NB4 (cell line): ENCODE measurements at places on chromosomes 4 and X.

DNA sequence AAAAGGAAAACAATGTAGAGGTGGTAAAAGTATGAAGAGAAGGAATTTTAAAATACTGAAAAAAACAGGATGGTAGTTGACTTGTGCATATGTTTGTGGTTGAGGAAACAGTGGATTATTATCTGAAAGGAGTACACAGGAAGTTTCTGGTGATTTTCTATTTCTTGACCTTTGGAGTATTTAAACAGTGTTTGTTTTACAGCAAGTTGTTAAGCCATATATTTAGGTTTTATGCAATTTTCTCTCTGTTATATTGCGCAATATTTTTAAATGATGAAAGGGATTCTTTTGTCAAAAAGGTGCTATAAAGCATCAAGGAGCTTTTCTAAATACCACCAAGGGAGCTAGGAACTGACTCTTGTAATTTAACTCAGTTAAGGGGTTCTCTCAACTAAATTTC is 343.1 kb upstream of the MAOA start:
- no peak for DNase-seq

GRCh38 chr4:128846063-128846462 is 36.6 kb downstream of the JADE1 start:
- no peak for DNase-seq

GRCh38 chr4:89898304-89898716 is 3.7 kb downstream of the MMRN1 start:
- DNase-seq = no peak

DNA sequence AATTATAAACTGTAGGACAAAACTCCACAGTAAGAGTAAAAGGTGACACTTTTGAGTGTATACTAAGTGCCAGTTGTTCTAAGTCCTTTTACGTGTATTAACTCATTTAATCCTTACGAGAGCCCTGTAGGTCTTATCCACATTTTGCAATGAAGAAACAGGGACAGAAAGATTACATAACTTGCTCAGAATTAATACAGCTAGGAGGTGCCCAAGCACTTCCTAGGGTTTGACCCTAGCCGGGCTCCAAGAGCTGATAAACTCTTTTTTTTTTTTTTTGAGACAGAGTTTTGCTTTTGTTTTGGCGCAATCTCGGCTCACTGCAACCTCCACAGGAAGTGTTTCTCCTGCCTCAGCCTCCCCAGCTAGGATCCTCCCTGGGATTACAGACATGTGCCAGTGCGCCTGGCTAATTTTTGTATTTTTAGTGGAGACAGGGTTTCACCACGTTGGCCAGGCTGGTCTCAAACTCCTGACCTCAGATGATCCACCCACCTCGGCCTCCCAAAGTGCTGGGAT is 110.4 kb downstream of the UBE2K start:
- DNase-seq = peak; percentile 67

- DNase-seq = no peak
These were observed 16.1 kb downstream of the TMEM175 start for GRCh38 chr4:948101-948935.

GRCh38 chr4:161256172-161256571 is 907.6 kb downstream of the FSTL5 start:
- no peak for DNase-seq

GRCh38 chr4:118076958-118077766 is 42.9 kb downstream of the NDST3 start:
- peak; percentile 60 for DNase-seq

GRCh38 chrX:131704136-131704695 is 160.3 kb downstream of the OR13H1 start:
- DNase-seq = no peak

- no peak for DNase-seq
These were observed 9.1 kb downstream of the CXCR3 start for GRCh38 chrX:71609095-71609750.

DNA sequence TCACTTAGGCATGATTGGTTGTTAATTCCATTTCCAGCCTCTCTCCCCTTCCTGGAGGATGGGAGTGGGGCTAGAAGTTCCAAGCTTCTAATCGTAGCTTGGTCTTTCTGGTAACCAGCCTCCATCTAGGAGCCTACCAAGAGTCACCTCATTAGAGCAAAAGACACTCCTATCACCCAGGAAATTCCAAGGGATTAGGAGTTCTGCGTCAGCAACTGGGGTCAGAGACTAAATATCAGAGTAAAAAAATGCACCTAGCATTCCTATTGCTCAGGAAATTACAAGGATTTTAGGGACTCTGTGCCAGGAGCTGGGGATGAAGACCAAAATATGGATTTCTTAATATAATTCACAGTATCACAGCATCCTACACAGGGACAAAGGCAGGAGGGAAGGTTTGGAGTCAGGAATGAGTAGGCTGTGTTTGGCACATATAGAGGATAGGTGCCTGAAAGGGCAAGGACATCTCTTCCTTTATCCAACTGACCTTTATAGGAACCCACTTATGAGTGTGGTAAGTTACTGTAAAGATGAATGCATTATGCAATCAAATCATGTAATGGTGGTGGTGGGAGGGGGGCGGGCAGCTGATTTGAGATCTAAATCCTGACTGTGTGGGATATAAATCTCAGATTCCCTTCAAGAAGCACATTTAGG is 30.5 kb upstream of the LIMCH1 start:
- no peak for DNase-seq

- DNase-seq = peak; percentile 16
These were observed at the start of gene TLR3 for GRCh38 chr4:186068581-186069348. TLR3 (plus strand) TSS chr4:186069156; CDS start chr4:186076620, 7,464 bp downstream.

DNA sequence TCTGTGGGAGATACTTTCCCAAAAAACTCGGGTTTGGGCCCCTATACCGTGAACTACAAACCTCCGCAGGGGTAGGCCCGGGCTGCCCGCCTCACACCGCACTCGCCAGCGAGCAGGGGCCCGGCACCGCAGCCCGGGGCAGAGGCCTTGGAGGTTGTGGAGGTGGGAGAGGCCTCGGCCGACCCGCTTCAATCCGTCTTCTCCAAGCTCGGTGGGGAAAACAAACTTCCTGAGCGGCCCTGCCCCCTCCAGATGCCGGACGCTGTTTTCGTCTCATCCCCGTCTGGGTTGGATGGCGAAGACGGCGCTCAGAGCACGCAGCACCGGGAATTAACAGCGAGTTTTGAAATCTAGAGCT is 442 bp upstream of the MCUB start:
- DNase-seq = no peak

DNA sequence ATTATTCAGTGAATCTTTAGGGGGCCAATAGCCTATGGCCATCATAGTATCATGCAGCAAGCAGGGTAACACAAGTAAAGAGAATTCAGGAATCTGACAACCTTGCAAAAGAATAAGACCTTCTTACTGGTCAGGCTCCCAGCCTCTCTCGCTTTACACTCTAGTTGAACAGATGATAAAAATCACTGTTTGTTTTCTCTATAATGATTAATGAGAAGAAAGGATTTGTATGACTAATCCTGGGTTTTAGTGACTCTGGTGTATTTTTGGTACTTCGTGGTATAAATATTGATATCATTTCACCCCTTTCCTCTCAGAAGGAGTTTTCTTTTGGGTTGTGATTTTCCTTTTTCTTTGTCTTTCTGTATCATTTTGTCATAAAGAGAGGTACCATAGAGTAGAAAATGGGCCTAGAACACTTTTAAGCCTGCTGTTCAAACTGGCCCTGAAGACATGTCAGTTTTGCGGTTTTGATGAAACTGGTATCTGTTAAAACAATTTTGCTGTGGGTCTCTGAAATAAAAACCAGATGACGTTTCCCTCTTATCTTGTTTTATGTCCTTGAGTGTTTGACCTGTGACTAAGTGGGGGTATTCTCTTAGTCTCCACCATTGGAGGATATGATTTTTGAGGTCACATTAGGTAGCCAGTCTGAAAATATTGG is 294.9 kb upstream of the TBX22 start:
- no peak for DNase-seq

DNA sequence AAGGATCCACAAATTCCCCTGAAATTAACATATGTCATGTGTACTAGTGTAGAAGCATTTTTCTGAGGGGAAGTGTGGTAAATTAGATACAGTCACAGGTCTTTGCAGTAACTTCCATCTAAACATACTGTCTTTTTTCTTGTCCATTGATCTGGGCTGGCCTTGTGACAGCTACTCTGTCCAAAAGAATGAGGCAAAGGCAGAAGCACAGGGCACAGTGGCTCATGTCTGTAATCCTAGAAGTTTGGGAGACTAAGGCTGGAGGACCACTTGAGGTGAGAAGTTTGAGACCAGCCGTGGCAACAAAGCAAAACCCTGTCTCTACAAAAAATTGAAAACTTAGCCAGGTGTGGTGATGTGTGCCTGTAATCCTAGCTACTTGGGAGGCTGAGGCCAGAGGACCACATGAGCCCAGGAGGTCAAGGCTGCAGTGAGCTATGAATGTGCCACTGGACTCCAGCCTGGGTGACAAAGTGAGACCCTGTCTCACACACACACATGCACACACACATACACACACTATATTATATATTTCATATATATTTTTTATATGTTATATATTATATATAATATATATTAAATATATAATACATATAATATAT is 47.6 kb downstream of the HAND2 start:
- DNase-seq = no peak

- DNase-seq = no peak
These were observed 97.9 kb downstream of the PHKA2 start for GRCh38 chrX:18886005-18886343.

DNA sequence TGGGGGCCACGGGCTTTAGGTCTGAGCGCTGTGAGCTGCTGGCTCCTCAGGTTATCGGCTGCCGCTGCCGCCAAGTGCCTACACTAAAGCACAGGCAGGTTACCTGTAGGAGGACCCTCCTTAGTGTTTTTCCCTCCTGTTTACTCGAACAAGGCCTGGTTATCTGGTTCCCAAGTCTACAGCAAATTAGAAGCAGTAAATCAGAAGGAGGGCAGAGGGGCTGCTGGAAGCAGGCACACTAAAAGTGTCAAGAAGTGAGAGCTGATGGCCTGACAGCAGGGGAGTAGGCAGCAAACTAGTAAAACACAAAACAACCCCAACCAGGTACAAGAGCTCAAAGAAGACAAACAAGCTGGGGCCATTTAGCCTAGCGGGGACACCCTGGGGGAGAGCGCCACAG is 125.0 kb upstream of the PJA1 start:
- no peak for DNase-seq

DNA sequence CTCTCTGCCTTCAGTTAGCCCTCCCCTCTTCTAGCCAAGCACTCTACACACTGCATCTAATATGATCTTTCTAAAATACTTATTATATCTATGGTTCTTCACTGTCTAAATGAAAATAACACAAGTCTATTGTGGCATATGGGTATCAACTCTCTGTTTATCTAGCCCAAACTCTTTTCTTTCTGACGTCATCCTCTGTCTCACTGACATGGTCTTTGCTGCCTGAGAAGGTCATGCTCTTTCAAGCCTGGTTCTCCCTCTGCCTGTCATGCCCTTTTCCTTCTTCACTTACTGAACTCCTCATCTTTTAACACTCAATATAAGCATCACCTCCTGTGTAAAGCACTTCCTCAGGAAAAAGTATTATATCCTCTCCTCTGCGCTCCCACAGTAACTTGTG is 672.2 kb upstream of the CT83 start:
- no peak for DNase-seq

DNA sequence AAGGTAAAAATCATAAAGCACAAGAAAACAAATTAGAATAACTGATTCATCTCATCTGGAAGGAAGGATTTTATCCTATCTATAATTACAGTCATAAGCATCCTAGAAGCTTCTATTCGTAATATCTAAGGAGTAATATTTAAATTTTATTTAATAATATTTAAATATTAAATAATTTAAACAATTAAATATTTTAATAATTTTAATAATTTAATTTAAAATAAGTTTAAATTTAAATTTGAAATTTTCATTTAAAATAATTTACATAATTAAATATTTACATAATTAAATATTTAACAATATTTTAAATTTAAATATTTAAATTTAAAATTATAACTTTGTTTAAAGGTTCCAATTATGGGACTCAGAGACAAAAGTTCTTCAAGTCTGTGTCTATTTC is 127.5 kb upstream of the GK2 start:
- DNase-seq = no peak

- no peak for DNase-seq
These were observed 187.8 kb downstream of the TEX11 start for GRCh38 chrX:70720721-70721120.

- DNase-seq = peak; percentile 25
These were observed 4.4 kb upstream of the APLN start for GRCh38 chrX:129659141-129659540.

GRCh38 chr4:145828802-145829485 is 109.7 kb downstream of the ZNF827 start:
- DNase-seq = no peak

DNA sequence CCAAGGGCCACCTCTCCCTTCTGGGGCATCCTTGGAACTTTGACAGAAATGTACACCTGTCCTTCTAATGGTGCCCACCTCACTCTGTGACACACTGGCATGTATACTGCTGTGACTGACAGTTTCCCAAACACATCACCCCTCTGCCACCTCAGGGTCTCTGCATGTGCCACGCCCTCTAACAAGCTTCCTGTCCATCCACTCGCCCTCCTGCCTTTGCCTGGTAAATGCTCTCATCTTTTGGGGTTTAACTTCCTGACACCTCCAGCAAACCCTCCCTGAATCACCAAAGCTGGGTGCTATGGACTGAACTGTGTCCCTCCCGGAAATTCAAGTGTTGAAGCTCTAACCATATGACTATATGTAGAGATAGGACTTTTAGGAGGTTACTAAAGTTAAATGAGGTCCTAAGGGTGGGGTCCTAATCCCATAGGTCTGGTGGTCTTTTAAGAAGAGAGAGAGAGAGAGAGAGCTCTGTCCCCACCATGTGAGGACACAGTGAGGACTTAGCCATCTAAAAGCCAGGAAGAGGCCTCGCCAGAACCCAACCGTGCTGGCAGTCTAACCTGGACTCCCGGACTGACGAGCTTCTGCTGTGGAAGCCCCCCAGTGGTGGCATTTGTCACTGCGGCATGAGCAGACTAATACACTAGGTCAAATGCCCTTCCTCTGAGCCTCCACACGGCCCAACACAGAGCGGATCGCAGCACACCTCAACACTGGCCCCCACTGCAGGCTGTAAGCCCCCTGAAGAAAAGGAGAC is 95.6 kb downstream of the AFAP1 start:
- peak; percentile 70 for DNase-seq

- no peak for DNase-seq
These were observed 27.3 kb upstream of the ACSL4 start for GRCh38 chrX:109760209-109760921.

- no peak for DNase-seq
These were observed 20.5 kb downstream of the ANOS1 start for GRCh38 chrX:8711401-8711800.

DNA sequence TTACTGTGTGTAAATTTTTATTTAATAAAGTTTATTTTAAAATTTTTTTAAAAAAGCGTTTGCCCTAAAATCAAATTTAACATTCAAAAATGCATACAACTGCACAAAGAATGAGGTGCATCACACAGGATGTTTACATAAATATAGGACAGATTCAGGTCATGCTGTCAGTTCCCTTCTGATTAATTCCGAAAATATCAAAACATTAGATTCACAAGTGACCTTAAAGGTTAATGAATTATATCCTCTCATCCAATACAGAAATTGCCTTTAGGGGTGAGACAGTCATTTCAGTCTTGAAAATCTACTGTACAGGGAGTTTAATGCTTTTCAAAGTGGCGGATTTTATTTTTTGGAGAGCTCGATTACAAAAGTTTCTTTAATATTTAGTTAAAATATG is 208.7 kb upstream of the FTHL17 start:
- no peak for DNase-seq

GRCh38 chrX:40809210-40809609 is 73.9 kb upstream of the MED14 start:
- DNase-seq = no peak

GRCh38 chr4:110208419-110208818 is 10.0 kb upstream of the ELOVL6 start:
- no peak for DNase-seq
